ENCODE measurements at places on chromosomes 1 and 21.

GRCh38 chr1:30823969-30824735 lies 66.6 kb upstream of the LAPTM5 start:
- DNase-seq = peak; percentile 92

DNA sequence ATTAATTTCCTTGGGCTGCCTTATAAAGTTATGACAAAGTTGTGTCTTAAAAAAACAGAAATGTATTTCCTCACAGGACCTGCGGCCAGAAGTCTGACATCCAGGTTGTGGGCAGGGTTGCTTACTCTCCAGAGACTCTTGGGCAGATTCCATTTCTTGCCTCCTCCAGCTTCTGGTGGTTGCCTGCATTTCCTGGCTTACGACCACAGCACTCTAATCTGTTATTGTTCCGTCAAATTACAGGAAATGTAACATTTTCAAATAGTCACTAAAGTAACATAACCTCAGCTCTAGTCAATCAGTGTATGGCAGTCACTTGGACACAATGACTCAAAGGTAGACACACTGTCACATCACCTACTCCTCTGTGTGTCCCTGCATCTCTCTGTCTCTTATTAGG lies 226.8 kb downstream of the DNAH14 start:
- no peak for DNase-seq

DNA sequence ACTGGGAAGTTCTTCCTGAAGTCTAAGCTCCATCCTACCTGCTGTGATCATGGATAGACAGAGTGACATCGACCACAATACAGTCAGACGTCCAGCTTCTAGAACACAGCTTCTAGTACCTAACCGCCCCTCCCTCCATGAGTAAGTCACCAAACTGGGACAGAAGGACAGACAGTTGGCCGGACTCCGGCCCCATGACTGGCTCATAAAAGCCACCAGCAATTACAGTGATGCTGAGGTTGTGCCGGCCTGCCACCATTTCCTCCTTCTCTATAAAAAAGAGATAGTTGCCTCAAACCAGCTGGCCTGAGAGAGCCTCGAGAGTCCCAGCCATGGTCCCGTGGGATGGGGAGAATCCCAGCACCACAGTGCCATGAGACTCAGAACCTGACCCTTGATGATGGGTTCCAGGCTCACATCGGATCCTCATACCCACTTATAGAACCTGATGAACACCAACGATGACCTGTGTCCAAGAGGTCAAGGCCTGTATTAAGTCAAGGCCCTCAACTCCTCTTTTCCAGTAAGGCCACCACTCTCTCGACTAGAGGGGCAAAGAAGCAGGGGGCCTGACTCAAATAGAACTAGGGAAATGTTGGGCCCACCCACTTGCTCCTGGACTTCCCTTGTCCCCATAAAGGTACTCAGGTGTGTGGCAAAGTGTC lies 3.4 kb downstream of the MEF2D start:
- DNase-seq = no peak

DNA sequence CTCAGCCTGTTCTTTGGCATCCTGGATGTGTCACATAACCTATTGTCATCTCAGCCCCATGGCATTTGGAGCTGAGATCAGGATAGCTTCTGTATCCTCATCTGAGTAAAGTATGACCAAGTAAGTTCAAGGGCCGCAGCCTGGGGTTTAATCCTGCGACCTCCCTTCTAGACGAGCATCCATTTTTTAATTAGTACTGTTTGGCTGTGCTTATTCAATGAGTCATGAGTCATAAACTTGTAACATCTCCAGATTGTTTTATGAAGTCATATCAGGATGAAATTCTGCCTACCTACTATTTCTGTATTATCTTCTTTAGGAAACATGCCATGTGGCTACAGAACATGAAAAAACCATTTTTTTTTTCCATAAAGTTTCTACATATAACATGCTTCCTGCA lies 119.1 kb downstream of the ERG start:
- no peak for DNase-seq

DNA sequence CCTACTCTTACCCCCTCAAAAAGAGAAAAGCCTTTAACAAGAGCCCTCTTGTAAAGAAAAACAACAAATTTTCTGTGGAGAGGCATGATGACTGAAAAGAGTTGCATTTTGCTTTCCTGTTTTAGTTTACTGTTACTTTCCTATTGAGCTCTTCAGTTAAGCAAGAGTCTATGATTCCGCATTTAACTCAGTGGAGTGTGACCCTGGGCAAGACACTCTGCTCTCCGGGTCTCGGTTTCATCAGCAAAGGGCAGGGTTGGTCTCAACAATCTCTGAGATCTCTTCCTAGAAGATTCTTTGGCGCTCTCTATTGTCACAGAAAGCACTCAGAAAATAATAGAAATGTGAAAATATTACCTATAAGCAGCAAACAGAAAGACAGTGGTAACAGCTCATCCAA lies 175.7 kb downstream of the TGFBR3 start:
- DNase-seq = no peak

- DNase-seq = no peak
Measured at GRCh38 chr21:41102281-41102680, 65.7 kb upstream of the BACE2 start.

DNA sequence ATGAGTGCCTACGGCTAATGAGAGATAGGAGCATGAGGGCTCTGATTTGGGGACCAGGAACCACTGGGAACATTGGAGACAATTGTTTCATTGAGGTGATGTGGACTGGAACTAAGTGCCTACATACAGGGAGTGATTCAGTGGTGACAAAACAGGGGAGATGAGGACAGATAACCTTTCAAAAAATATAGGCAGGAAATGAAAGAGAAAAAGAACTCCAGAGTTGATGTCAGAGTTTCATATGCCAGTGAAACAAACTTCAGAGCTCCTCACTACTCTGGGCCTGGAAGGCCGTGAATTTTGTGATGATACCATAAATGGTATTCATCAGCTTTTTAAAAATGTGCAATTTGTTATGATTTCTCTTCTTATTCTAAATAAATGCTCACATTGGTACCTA lies 39.3 kb downstream of the FASLG start:
- peak; percentile 10 for DNase-seq

DNA sequence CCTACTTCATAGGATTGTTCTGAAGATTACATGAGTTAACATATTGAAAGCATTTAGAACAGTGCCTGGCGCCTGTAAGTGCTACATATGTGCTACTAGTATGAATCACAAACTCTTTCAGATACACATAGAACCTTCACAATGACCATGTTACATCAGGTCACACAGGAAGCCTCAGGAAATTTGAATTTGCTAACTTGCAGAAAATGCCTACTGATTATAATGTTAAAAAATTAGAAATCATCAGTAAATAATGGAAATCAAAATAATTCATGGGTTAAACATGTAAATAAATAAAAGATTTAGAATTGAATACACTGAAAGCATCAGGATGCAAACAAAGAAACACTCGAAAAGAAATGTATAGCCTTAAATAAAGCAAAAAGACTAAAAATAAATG lies 94.9 kb downstream of the SPAG17 start:
- no peak for DNase-seq

DNA sequence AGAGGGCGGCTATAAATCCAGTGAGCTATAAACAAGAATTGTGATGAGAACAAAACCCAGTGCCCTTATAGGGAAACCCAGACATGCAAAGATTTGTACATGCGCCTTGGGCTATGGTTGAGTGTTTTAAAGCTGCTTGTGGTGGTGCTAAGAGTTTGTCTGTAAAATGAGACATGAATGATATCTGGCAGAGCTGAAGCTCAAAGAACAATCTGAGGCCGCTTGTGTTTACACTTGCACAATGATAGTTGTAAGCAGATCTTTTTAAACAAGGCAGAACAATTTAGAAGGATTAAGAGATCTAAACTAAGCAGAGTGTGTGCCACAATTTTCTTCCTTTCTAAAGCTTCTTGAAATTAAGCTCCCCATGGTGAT lies 80.4 kb upstream of the ADAMTS5 start:
- no peak for DNase-seq

DNA sequence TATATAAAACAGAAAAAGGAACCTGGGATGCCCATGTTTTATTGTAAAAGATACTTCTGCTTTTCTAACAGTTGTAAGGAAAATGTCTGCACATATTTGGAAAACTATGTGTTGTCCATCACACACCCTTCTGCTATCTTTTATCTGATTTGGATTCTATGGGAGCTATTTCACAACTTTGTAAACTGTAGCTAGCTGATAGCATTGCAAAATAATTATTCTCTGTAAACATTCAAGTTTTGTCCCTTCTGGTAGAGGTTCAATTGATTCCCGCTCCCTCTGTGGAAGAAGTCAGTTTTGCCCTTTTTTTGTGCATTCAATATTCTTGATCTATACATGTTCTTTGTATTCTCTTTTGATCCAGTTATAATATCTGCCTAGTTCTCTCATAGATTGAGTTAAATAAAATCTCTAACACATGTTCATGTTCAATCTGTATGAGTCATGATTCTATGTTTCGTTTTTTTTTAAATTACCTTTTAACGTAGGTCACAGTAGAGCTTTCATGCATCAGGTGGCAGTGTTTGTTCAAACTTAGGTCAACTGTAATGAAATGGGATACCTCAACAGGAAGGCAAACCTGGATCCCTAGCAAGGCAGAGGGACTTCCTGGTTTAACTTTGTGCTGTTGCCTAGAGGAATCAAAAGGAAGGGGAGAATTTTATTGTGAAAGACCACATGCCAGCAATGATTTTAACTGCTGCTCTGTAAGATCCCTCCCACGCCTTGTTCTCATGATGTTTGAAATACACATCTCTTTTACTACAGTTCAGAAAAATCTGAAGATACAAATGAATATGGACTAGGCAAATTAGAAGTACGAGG lies 26.0 kb upstream of the BCL9 start:
- peak; percentile 81 for DNase-seq

DNA sequence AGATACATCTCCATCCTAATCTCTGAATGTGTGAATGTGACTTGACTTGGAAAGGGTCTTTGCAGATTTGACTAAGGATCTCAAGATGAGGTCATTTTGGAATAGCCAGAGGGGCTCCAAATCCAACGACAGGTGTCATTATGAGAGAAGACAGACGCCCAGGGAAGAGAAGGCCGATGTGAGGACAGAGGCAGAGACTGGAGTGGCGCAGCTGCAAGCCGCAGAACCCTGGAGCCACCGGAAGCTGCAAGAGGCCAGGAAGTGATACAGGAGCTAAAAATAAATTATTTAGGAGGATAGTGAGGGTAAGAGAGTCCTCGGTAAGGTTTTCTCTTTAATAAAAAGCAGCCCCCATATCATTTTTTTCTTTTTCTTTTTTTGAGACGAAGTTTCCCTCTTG lies 9.7 kb upstream of the AADACL4 start:
- no peak for DNase-seq

DNA sequence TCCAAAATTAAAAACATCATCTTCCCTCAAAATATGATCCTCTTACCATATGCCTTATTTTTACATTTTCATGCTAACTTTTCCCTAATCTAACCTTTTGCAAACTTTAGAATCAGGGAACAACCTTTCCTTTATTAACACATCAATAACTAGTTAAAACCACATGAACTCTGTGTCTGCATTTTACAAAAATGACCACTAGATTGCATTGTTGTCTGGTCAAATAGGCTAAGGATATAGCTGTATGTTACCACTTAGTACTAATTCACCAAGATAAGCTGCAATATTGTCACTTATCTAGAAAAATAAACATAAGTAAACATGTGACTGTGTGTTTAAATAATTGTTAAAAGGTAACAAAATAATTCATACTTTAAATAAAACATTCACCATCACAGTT lies 82.3 kb downstream of the DENND1B start:
- peak; percentile 11 for DNase-seq

GRCh38 chr1:110053552-110054428 lies 16.7 kb downstream of the ALX3 start:
- peak; percentile 37 for DNase-seq

GRCh38 chr1:215143497-215143896 lies 61.0 kb downstream of the KCNK2 start:
- DNase-seq = no peak

DNA sequence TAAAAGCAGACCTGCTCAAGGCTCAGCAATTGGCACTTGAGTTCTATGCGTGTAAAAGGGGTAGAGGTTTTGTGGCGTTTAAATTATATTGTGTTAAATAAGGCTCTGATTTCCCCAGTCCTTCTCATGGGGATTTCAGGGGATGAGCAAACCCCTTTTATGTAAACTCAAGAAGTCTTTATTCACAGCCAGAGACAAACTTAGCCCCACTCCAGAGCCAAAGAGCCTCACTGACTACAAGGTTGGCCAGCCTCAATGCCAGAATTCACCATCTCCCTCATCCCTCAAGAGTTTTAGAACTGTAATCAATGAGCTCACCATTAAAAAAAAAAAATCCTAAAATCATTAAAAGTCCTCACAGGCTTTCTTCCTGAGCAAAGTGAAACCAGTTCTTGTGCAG lies 107.8 kb downstream of the SLC30A10 start:
- DNase-seq = no peak

DNA sequence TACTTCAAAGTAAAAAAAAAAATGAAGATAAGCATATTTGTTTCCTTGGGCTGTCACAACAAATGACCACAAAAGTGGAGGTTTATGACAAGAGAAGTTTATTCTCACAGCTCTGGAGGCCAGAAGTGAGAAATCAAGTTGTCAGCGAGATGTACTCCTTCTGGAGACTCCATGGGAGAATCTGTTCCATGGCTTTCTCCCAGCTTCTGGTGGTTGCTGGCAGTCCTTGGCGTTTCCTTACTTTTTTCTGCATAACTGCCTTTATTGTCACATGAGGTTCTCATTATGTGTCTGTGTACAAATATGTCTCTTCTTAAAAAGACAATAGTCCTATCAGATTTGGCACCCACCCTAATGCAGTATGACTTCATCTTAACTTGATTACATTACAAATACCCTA lies 398.3 kb downstream of the KCNT2 start:
- no peak for DNase-seq

DNA sequence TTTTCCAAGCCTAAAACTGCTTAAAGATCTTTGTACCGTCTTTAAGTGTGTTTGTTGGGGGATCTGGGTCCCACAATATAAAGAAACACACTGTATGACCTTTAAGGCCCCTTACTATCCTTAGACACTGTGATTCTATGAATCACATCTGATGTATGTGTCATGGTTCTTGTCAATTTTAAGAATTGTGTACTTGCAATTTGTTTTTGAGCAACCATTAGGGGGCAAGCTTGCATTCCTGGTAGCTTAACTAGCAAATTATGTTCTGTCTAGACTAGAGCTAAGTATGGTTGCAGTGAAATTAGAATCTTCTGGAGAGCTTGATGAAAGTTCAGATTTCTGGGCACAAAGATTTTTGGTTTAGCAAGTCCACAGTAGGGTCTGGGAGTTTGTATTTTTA lies 219.5 kb downstream of the TPR start:
- peak; percentile 17 for DNase-seq

DNA sequence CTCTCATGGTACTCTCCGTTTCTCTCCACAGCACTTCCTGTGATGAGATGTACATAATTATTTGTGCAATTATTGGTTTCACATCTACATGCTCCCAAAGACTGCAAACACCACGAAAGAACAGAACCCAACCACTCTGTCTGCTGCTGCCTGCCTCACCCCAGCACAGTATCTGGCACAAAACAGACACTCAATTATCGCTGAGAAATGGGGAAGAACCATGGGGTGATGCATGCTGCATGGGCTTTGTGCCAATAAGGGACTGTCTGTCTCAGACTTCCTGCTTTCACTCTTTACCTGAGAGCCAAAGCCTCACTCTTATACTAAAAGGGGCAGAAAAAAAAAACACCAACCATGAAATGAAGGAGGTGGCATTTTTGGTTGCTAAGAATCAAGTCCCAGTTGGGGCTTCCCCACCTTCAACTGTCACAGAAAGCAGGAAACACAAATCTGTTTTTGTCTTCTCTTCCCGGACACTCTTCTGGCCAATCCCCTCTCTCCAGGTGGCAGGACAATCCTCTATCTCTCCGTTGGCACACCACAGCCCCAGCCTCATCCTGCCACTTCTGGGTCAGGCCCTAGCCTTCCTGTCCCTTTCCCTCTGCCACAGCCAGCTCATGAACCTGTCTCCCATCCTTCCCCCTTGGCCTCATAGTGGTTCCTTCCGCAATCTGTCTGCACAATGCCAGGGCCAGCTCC lies 82.0 kb downstream of the TGFBR3 start:
- no peak for DNase-seq

Data from NCI-H345 (cell line).